ENCODE measurements at places on chromosomes 11 and 22.

DNA sequence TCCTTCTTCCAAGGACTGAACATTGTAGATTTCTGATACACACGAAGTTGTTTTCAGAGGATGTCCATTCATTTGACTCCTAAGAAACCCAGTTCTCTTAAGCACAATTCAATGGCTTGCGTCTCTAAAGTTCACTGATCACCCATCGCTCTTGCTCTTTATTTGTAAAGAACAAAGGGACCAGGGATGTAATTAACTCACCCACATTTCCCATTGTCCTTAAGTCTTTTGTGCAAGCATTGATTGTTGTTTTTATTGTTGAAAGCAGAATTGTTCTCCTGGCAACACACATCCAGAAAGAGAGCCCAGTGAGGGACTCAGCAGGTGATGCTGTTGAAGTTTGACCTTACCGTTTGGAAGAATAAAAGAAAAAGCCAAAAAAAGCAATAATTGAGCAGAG lies 59.2 kb downstream of the SPON1 start:
- no peak for DNase-seq

DNA sequence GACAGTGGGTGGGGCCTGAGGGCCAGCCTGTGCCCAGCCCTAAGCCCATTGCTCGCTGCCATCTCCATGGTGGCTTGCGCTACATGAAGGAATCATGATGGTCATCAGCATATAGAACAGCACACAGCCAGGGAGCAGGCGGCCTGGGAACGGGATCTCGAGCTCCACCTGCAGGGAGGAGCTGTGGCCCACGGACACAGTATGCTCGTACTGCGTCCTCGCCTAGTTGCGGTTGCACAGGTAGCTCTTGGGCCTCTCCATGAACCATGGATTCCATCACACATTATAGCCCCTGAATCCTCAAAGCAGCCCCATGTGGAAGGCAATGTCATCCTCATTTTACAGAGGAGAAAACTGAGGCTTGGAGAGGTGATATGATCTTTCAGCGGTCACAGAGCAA lies 15.1 kb downstream of the SEC14L4 start:
- no peak for DNase-seq

DNA sequence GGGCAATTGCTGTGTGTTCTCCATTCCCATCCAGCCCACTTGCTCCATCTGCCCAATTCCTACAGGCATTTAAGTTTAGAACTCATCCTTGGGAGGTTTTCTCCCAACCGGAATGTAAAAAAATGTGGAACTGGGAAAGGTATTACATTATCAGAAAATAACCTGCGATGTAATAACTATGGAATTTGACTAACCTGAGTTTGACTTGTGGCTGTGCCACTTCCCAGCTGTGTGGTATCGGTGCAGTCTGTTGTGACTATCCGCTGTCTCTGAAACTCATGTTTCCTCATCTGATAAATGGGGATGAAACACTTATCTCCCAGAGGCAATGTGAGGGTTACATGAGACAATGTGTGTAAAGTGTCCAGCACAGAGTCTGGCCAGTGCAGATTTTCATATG lies 77.6 kb downstream of the TENM4 start:
- DNase-seq = no peak

- DNase-seq = peak; percentile 68
Observed at GRCh38 chr11:110251836-110252235, 44.6 kb downstream of the RDX start.

- no peak for DNase-seq
Observed at GRCh38 chr22:33952776-33953175, 32.5 kb upstream of the LARGE1 start.

DNA sequence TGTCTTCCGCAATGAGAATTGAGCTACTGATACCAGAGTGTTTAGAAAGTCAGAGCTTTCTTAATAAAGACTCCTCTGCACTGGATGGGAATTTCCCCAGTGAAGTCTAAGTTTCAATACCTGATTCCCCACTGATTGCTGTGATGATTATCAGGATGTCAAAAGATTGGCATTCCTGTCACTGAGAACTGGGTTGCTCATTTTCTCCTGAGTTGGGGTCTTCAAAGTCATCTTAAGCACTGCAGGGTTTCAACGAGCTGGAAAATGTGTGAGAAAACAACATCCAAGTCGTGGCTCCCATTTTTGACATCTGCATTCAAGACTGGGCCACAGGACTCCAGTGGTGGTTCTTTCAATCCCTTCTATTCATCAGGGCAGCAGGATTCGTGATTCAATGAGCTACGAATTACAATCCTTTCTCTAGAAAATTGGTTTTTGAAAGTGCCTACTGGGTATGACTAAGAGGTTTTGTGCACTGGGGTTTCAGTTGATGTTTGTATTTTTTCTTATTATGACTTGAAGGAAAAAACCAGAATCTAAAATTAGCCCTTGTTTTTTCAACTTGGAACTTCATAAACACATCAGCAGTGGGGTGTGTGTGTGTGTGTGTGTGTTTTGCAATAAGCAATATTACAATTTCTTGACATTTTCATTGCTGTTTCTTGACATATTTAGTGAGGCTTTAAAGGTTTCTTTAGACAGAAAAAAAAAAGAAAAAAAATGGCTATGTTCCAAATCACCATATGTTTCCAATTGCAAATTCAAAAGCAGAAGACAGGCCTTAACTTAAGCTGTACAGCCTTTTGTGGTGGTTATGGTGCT lies 233.0 kb downstream of the FAM76B start:
- DNase-seq = no peak

- DNase-seq = no peak
Observed at GRCh38 chr22:35134637-35135036, 68.7 kb downstream of the ISX start.

- DNase-seq = no peak
Observed at GRCh38 chr11:126072141-126072741, 9.6 kb upstream of the CDON start.

GRCh38 chr11:8093931-8094575 lies 13.0 kb downstream of the TUB start:
- no peak for DNase-seq

GRCh38 chr11:109978895-109979294 lies 114.3 kb upstream of the ZC3H12C start:
- DNase-seq = no peak

DNA sequence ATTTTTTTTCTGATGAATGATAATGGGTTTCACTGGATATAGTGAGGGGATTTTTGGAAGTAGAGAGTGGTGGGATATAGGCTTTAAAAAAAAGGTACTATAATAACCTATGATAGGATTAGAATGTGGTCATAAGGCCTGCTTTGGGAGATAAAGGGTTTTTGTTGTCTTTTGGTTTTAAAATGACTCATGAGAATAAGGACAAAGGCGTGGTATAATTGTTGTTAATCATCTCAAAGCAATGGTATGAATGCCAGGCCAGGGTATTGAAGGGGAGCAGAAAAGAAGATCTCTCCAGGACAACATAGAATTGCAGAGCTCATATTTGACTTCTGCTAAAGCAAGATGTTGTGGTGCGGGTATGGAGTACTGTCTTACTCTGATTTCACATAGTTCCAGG lies 579.4 kb downstream of the JRKL start:
- no peak for DNase-seq

DNA sequence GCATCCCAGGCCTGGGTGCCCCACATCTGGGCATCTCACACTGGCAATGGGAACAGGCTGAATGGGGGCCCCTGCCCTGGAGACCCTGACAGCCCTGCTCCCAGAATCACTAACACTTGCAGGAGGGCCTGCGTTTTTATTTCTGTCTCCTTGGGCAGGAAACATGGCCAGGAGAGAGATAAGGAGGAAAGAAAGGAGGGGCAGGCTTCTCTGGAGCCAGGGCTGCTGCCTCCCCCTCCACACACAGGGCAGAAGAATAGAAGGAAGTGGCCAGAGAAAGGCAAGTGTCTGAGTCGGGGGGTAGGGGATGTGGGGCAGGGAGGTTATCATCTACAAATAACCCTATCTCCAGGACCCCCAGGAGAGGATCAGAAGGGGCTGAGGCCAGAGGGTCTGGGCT lies 25.5 kb upstream of the TSPAN18 start:
- no peak for DNase-seq

DNA sequence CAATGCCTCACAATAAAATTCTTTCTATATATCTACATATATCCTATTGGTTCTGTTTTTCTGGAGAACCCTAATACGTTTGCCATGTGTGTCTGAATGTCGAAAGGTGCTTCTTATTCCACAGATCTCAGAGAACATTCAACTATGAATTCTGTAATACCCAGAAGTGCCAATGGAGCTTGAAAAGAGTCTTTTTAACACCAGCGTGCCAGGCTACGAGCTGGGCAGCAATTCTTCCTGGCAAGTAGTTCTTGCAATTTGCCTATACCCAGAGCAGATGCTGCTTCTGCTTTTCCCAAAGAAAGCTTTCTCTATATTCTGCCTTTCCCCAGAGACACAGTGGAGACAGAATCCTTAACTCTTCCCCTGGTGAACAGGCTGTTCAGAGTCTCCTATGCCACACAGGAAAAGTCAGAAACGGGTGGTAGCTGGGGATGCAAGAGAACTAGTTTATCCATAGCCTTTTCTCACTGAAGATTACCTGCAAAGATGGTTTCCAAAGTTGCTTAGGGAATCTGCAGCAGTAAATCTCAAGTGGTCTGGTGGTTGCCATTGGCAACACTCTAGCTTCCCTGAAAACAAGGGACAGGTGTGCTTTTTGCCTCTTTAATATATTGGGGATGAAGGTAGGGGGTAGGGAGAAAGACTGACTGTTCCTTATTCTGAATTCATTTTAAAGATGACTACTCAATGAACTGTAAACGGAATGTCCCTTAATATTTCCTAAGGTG lies 16.8 kb upstream of the PAFAH1B2 start:
- DNase-seq = no peak

DNA sequence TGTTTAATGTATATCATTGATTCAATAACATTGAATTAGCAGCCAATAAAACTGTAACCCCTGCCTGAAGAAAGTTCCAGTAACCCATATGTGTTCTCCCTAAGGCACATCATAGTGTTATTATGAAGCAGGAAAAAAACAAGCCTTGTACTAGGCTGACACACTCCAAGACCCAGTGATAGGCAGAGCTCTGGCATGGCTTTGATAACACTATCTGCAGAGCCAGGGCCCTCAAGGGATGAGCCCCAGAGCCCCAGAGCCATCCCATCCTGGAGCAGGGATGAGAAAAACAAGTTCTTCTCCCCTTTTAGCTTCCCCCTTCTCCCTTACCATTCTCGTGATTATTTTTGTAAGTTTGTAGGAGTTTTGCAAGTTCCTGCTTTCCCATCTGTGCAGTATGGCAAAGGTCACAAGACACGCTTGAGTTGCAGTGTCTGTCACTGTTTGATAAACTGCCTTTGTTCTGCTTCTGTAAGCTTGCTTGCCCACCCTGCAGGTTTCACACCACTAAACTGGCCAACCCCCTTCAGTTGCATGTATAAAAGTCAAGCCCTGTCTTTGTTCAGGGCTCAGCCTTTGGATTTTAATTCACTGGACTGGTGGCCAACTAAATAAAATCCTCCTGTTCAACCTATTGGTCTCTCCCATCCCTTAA lies 22.3 kb upstream of the GUCY1A2 start:
- no peak for DNase-seq

- DNase-seq = no peak
Observed at GRCh38 chr11:13221722-13222121, 55.9 kb upstream of the BMAL1 start.

DNA sequence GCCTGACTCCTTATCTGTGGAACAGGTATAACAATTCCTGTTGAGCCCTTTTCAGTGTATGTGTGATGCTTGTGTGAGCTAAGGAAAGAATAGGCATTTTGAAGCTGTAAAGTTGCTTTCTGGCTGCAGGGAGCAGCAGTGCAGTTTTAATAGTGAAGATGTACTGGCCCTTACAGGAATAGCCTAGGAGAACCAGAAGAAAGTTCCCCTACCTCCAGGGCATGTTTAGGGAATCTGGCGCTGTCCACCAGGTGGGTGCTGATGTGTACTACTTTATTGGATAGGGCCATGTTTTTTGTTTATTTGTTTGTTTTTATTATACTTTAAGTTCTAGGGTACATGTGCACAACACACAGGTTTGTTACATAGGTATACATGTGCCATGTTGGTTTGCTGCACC lies 11.5 kb downstream of the BMAL1 start:
- DNase-seq = no peak

DNA sequence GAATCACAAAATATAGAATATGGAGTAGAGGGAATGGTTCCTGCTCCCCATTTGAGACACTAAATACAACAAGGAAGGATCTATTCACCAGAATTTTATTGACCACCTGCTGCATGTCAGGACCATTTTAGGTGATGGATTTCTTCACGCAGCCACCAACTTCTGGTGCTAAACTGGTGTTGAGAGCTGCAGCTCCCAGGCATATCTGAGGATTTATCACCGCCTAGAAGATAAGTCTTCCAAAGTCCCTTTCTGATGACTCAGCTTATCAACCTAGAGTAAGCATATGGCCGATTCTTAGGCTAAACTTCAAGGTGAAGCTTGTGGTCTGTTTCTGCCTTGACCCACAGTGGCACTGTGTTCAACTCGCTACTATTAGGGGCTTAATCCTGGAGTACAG lies 6.7 kb downstream of the DDI1 start:
- DNase-seq = no peak

DNA sequence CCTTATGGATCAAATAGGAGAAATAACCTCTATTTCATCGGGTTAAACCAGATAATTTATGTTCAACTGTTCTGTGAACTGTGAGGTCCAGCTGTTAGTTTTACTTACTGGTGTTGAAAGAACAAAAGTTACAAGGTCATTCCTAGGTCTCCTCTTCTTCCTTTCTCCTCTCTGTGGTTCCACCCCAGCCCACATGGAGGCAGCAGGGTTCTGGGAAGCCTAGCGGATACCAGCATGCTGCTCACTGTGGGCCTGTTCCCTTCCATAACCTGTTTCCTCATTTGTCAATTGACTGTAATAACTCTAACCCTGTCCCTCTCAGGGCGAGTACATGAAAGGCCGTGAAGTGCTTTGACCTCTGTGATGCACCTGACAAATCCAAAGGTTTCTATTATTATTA lies 27.8 kb downstream of the RELT start:
- DNase-seq = no peak

GRCh38 chr11:77276271-77276670 lies 25.2 kb downstream of the GDPD4 start:
- no peak for DNase-seq

DNA sequence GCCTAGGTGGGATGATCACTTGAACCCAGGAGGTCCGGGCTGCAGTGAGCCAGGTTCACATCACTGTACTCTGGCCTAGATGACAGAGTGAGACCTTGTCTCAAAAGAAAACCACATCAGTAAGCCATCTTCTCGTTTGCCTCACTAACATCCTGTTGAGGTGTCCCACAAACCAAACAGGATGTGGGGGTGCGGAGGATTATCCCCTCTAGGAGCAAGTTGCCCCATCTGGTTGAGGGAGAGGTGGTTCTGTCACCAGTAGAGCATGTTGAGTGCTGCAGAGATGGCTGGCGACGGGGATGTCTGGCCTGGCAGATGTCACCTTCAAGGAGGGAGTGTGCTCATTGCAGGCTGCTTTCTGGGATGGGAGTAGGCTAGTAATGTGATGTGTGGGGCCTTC lies 72.4 kb downstream of the ZNRF3 start:
- DNase-seq = no peak

GRCh38 chr22:19710020-19710768 lies 4.1 kb upstream of the SEPTIN5 start:
- DNase-seq = no peak

Measured in epithelial cell of proximal tubule (primary cell).